ENCODE measurements at places on chromosomes 5 and 9. TPM values are rescaled to one million over a fixed set of nuclear protein-coding genes. Genes with fewer than 3 reads are reported as not detected.
A peak's percentile ranks its signal among the peaks of the same experiment; 100 is the strongest.

DNA sequence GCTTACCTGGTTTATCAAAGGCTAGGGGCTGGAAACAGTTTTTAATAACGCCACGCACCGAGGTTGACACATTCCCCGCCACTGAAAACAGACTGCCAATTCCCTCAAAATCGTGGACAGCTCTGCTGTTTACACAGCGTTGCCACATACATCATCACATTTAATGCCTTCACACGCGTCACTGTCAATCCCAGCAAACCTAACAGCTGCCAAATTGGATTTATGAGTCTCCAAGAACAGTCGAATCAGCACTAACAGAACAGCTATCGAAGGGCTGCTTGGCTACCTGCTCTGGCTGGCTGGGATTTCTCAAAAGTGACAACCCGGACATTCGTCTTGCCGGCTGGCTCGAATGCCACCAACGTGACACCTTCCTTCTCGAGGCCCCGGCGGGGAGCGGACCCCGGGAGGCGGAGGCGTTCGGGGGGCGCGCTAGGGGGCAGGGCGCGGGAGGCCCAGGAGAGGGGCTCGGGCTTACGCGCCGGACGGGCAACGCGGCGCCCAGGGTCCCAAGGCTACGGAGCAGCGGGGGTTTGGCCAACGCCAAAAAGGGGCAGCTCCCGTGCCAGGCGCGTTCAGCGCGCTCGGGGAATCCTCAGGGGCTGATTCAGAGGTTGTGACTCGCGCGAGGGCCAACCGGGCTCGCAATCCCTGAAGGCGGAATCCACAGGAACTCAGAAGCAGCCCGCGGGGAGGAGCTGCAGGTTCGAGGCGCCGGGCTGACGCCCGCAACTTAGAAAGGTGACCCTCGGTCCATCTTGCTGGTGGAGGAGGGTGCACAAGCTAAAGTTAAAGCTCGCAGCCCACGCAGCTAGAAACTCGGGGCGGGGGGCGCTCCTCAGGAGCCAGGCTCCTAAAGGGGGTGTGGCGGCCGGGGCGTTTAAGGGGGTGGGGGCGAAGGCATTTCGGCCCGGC lies 1.2 kb downstream of the CDC14B start:
- no peaks in the 10 kb centered on the region for H3K27me3 ChIP-seq
- H3K4me3 ChIP-seq, result peak overlapping the region; percentile 91
- DNase-seq, result peak; percentile 62
- H3K4me1 ChIP-seq, result no peaks in the 10 kb centered on the region
- peak overlapping the region; percentile 75 for H3K27ac ChIP-seq
- H3K36me3 ChIP-seq, result no peaks in the 10 kb centered on the region

GRCh38 chr5:78399116-78399515 lies 38.7 kb downstream of the SCAMP1 start:
- DNase-seq, result no peak
- no peaks in the 10 kb centered on the region for H3K4me1 ChIP-seq
- no peak overlapping the region for H3K4me3 ChIP-seq

DNA sequence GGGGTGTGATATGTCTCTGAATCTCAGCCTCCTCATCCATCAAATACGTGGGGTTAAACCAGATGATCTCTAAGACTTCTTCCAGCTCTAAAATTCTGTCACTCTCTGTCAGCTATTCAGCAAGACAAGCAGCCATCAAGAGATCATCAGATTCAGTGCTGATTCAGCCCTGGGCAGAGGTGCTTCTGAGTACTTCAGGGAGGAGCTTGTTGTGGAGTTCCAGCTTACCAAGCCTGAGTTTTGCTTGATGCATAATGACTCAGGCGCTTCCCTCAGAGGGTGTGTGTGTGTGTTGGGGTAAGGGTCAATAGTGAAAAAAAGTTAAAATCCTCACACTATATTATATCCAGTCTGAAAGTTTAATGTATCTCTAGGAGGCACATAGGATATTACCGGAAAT lies 29.6 kb upstream of the TAF1L start:
- no peaks in the 10 kb centered on the region for H3K4me1 ChIP-seq
- no peaks in the 10 kb centered on the region for H3K27me3 ChIP-seq
- H3K36me3 ChIP-seq, result no peaks in the 10 kb centered on the region
- no peak overlapping the region for H3K27ac ChIP-seq

- H3K27me3 ChIP-seq, result no peaks in the 10 kb centered on the region
- H3K27ac ChIP-seq, result no peak overlapping the region
- no peak overlapping the region for H3K4me3 ChIP-seq
Observed at GRCh38 chr5:15420201-15420600, 79.8 kb upstream of the FBXL7 start.

- no peaks in the 10 kb centered on the region for H3K27me3 ChIP-seq
- no peak overlapping the region for H3K4me3 ChIP-seq
- no peaks in the 10 kb centered on the region for H3K36me3 ChIP-seq
- H3K27ac ChIP-seq, result peak overlapping the region; percentile 98
- DNase-seq, result peak; percentile 46
Observed at GRCh38 chr5:95644351-95645042, 2.1 kb upstream of the RFESD start.

- H3K36me3 ChIP-seq, result no peaks in the 10 kb centered on the region
- H3K27ac ChIP-seq, result no peak overlapping the region
- H3K4me3 ChIP-seq, result no peak overlapping the region
- no peak for DNase-seq
Observed at GRCh38 chr5:134459010-134459403, 47.3 kb upstream of the CDKN2AIPNL start.

DNA sequence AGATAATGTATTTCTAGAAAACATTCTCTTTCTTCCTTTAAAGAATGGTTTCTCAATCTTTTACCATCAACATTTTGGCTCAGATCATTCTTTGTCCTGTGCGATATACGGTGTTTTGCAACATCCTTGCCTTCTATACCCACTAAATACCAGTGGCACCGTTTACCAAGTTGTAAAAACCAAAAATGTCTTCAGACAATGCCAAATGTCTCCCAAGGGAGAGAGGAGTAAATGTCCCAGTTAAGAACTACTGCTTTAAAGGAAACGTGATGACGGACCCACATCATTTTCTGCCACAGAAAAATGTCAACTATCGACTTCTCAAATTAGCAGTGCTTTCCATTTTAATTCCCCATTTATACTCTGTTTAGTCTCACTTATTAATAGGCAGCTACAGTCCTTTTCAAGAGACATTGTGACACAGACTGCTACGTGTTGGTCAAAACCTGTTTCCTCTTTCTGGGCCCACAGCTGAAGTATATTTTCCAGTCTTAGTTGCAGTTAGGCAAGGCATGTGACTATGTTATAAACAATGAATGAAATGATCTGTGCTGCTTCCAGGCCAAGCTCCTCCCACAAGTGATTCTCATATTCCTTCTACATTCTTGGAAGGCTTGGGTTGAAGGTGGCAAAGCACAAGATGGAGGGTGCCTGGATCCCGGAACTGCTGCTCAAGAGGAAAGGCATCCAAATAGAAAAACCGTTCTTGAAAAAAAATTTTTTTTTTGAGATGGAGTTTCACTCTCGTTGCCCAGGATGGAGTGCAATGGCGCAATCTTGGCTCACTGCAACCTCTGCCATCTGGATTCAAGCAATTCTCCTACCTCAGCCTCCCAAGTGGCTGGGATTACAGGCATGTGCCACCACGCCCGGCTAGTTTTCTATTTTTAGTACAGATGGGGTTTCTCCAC lies 8.8 kb downstream of the PRXL2C start:
- H3K4me3 ChIP-seq, result no peak overlapping the region
- no peaks in the 10 kb centered on the region for H3K27me3 ChIP-seq
- DNase-seq, result no peak
- H3K27ac ChIP-seq, result peak overlapping the region; percentile 16
- H3K36me3 ChIP-seq, result no peaks in the 10 kb centered on the region

DNA sequence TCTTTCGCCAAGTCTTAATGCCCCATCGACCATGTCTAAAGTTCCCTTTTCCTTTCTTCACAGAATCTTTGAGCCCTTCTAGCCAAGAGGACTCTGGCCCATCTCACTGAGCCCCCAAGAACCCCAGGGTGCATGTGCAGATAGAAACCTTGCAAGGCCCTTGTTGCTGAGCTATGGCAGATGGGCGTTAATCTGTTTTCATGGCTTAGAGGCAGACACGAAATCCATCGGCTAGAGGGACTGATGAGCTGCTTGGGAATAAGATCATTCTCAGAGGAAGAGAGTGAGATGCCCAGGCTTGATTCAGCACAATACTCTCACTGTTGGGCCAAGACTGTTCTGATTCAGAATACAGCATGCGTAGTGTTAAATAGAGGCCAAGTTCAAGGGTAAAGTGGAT lies 262.5 kb upstream of the C9orf72 start:
- no peaks in the 10 kb centered on the region for H3K27me3 ChIP-seq
- DNase-seq, result no peak
- no peak overlapping the region for H3K27ac ChIP-seq
- no peaks in the 10 kb centered on the region for H3K4me1 ChIP-seq
- no peak overlapping the region for H3K4me3 ChIP-seq

DNA sequence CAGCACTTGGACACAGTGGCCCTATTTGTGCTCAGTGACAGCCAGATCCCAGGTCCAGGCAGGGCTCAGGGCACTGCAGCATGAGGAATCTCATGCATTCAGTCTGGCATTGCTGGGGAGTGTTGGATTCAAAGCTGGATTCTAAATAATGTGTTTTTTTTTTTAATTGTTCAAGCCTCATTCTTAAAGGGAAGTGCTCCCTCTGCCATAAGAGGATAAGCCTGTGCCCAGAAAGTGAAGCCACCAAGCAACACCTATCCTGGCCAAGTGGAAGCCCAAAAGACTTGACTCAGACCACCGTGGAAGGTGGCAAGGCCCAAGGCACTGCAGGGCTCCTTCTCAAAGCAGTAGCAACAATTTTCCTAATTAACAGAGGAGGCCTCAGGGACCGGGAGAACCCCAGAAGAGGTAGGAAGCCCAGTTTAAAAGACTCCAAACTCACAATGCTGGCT lies 135.6 kb downstream of the ACTL7B start:
- no peak for DNase-seq
- no peaks in the 10 kb centered on the region for H3K4me1 ChIP-seq
- H3K27me3 ChIP-seq, result no peaks in the 10 kb centered on the region
- no peaks in the 10 kb centered on the region for H3K36me3 ChIP-seq
- no peak overlapping the region for H3K4me3 ChIP-seq

GRCh38 chr9:87725900-87726709 lies at the start of gene CTSL:
Gene CTSL, plus strand, starts transcription at chr9:87726119. Its CDS starts 1,485 bp downstream, at chr9:87727604.
- H3K4me3 ChIP-seq, result peak within 1 kb of the TSS; percentile 74
- H3K4me1 ChIP-seq, result no peaks in the 10 kb centered on the region
- peaks cover 12% of the 10 kb centered on the region for H3K36me3 ChIP-seq
- no peaks in the 10 kb centered on the region for H3K27me3 ChIP-seq

DNA sequence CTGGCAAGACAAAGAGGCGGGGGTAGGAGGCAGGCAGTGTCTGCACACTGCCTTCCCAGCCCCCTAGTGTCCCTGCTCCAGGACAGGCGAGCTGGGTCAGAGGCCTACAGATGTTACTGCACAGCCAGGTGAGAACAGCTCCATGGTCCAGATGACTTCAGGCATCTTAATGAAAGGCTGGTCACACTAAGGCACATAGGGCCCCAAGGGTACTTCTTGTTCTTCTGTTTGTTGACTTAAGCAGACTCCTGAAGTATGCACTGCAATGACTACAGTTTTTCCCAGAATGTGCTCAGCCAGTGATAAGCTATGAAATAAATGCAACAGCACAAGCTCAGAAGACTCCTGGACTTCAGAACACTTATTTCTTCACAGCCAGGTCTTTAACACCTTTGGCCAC lies 27.4 kb downstream of the ATPSCKMT start:
- H3K4me3 ChIP-seq, result no peak overlapping the region
- DNase-seq, result no peak
- no peaks in the 10 kb centered on the region for H3K4me1 ChIP-seq
- no peaks in the 10 kb centered on the region for H3K27me3 ChIP-seq
- H3K36me3 ChIP-seq, result no peaks in the 10 kb centered on the region

The GABRA1 gene
- not detected for total RNA-seq

The FAM78A gene
- 8.3 TPM for total RNA-seq

The CAAP1 gene
- 16.5 TPM for total RNA-seq
